ENCODE measurements at places on chromosomes 2 and 18.

- no peak for DNase-seq
Observed at GRCh38 chr2:136013955-136014354, 28.5 kb upstream of the DARS1 start.

DNA sequence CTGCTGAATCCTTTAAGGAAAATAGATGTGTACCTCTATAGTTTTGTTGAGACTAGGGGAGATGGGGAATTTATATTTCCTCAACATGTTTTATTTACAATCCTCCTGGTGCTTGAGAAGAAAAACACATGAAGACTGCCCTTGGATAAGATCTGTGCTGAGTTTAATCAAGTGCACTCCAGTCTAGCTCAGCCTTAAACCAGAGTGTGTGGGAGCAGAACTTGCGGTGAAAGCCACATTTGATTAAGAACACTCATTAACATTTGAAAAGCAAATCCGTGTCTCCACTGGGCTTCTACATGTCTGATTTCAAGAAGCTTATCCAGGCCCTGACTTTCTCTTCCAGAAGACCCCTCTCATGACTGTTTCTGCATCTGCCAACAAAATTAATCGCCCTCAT lies 84.8 kb upstream of the ITGA6 start:
- no peak for DNase-seq

- peak; percentile 36 for DNase-seq
Observed at GRCh38 chr18:45050712-45051601, 370.3 kb downstream of the SETBP1 start.

GRCh38 chr18:36580266-36580665 lies 248.5 kb downstream of the TPGS2 start:
- no peak for DNase-seq

DNA sequence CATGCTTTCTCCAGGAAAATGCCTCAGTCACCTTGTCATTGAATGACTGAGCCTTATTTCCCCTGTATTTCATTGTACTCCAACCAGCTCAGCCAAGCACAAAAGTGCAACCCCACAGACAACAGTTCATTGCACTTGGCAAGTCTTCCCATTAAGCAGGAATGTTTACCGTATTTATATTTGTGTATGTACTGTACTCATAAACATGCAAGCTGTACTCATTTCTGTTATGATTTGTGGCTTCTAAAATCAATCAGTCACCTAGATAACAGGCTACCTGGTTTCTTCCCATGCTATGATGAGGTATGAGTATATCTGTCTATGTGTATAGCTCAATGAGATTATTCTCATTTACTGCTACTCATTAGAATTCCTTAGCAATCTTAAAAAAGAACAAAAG lies 505.5 kb upstream of the FAM98A start:
- no peak for DNase-seq

DNA sequence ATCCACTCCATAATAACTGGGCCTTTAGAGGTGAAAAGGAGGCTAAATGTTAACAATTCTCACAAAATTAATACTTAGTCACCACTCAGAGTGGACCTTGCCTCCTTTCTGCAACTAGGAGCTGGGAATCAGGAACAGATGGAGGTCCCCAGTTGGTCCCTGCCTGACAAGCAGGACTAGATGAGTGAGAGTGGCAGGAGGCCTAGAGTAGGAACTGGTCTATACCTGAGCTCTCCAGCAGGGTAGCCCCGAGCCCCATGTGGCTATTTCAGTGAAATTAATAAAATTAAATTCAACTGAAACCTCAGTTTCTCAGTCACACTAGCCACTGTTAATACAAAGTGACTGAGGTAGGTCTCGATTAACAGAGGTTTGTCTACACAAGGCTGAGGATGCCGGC lies 150.5 kb downstream of the MYO5B start:
- DNase-seq: no peak

- DNase-seq: no peak
Observed at GRCh38 chr2:9764153-9764778, 79.0 kb upstream of the TAF1B start.

DNA sequence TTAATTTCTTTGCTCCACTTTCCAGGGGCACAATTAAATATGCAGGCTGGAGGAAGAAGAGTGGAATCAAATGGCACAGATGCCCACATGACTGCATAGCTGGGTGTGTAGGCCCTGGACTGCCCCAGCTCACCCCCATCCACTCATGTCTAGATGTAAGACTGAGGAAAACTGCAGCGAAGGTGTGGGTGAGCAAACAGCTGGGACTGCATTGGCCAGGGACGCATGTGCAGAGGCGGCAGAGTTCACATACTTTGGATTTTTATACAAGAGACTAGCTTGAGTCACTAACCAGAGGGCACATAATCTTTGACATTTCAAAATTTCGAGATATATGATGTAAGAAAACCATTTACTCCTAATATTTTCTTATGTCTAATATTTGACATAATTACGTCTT lies 60.1 kb downstream of the SPIRE1 start:
- peak; percentile 80 for DNase-seq

- DNase-seq: no peak
Observed at GRCh38 chr2:241083091-241083415, 19.0 kb downstream of the MTERF4 start.

DNA sequence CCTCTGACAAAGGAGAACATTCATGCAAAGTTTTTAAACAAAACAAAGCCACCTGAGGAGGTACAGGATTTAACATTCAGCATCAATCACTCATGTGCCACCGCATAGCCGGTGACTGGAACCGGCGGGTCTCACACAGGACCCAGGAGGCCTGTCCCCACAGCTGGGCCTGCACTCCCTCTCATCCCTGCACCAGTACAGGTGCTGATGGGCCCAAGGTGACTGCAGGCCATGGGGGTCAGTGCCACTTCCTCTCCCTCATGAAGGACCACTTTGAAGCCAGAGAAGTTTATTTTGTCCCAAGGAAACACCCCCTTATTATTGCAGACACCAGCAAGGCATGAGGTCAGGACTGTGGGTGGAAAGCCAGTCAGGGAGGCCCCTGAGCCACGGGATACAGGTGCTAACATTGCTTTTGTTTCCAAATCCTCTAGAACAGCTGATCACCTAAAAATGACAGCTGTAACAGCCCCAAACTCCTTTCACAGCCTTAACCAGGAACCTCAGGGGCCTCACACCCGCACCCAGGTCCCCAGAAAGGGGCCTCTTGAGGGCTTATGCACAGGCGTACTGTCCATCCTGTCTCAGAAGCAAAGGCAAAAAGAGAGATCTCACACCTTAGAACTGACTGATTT lies 14.0 kb downstream of the PARD6G start:
- DNase-seq: no peak

GRCh38 chr18:50855976-50856757 lies 22.8 kb upstream of the ME2 start:
- no peak for DNase-seq

GRCh38 chr2:238139196-238140039 lies 950 bp downstream of the KLHL30 start:
- DNase-seq: no peak

GRCh38 chr2:75592888-75593287 lies 32.1 kb upstream of the EVA1A start:
- DNase-seq: no peak

DNA sequence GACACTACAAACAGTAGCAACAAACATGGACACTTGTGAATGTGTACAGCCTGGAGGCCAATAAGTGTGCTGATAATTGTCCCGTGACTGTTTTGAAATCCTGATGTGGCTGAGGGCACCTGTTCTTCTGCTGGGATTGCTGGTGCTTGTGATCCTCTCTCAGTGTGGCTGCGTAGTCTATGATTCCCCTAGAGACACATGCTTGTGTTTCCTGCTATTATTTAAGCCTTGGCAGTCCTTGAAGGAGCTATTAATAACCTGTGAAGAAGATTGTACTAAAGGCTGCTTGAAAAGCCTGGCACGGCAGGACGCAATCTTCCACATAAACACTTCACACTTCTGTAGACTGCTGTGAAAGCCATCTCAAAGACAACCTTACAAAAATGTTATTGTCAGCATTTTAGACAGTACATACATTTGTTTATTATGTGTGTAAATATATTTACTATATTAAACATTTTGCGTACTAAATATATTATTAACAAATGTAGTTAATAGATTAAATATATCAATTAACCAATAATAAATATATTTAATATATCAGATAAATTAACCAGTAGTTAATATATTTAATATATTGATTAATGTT lies 71.4 kb downstream of the GALR1 start:
- no peak for DNase-seq

DNA sequence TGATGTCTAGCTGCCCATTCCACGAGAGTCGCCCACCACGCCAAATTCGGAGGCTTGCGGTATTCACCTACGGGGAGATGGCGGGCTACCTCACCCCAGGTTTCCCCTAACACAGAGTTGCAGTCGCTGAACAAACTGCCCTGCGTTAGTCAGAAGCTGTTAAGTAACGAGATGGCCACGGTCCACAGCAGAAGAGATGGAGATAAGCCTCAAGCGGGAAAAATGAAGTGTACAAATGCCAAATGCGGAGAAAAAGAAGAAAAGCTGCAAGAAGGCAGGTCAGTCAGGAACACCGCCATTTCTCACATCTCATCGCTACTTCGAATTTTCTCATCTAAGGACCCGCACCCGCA lies 425 bp downstream of the ASB3 start:
- DNase-seq: no peak

DNA sequence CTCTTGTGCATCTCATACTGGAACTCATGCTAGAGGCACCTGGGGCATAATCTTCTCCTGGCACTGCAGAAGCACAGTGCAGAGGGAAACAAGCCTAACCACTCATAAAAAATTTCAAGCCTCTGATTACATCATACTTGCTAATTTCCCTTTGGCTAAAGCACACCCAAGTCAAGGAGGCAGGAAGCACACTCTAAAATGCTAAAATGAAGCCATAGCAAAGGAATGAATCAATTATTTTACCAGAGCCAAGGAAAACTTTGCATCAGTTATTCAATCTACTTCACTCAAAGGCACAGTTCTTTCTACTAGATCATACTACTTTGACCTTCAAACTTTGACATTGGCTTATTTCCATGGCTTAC lies 79.6 kb upstream of the SPOPL start:
- DNase-seq: peak; percentile 14

DNA sequence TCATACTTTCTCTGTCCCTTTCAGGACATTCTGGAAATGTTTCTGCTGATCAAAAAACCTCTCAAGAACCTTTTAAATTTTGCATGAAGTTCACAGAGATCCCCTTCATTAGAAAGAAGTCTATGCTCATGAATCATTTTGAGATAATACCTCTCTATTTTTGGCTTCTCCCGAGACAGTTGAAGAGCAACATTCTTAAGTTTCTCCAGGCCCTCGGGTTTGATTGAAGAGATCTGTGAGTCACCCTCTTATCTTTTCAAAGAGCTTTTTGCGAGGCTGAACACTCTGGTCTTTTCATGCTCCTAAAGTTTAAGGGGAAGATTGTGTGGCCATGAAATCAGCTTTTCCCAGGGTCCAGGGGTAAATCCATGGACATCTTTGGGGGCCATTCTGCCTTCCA lies 354.2 kb downstream of the FBXO15 start:
- DNase-seq: no peak

GRCh38 chr2:26273501-26273900 lies 28.8 kb downstream of the HADHB start:
- DNase-seq: no peak

DNA sequence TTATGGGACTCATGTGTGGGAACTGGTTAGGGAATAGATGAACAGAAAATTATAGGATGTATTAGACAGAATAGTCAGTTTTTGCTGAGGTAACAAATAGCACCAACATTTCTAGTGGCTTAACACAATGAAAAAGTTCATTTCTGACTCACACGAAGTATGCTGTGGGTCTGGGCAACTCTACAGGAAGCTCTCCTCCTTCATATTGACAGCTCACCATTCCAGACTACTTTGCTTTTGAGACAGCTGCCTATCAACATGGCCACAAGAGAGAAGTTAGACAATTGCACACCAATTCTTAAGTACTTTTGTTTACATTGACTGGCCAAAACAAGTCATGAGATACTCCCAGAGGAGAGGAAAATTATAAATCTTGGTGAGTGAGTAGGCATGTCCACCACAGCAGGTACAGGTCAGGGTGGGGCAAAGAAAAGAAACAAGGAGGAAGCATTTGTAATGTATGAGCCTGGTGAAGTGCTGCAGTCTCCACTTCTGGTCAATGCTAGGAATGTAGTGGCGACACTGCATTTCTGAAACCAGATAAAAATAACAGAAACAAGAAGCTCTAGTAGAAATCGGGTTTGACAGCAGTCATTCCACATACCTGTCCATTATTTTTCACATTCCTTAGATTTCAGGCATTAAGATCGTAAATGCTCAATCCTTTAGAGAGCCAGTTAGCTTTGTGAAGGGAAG lies 141.6 kb downstream of the ICOS start:
- no peak for DNase-seq

- DNase-seq: no peak
Observed at GRCh38 chr2:182817558-182817957, 48.9 kb downstream of the FRZB start.

DNA sequence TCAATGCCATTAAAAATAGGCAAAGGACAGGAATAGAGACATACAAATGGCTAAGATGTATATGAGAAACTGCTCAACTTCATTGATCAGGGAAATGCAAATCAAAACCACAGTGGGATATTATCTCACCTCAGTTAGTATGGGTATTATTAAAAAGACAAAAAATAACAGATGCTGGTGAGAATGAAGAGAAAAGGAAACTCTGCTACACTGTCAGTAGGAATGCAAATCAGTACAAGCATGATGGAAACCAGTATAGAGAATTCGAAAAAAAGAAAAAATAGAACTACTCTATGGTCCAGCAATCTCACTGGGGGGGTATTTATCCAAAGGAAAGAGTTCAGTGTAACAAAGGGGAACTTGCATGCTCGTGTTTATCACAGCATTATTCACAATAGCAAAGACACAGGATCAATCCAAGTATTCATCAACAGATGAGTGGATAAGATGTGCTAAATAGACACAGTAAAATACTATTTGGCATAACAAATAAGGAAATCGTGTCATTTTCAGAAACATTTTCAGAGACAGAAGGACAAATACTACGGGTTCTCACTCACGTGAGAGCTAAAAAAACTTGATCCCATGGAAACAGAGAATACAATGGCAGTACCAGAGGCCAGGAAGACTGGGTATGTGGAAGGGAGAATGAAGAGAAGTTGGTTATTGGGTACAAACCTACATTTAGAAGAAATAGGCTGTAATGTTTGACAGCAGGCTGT lies 60.6 kb downstream of the CCDC74A start:
- no peak for DNase-seq

- DNase-seq: peak; percentile 6
Observed at GRCh38 chr2:40554665-40555294, 102.9 kb upstream of the SLC8A1 start.

- no peak for DNase-seq
Observed at GRCh38 chr18:33014060-33014796, 241.4 kb upstream of the KLHL14 start.

DNA sequence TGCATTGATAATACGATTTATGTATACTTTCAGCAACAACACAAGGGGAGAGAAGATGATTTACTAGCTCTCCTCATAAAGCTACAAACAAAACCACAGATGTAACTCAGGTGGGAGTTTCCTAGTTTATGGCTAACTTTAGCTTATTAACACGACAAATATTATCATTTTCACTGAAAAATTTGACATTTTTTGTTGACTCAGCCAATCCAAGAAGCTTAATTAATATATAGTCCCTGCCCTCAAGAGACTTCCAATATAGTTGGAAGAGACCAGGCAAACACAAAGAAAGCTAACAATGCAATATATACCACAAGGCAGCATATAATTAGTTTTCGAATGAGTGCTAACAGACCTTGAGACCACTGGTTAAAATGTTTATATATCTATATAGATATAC lies 775 bp downstream of the WDR12 start:
- DNase-seq: no peak
